ENCODE measurements at places on chromosomes 6 and 20.

DNA sequence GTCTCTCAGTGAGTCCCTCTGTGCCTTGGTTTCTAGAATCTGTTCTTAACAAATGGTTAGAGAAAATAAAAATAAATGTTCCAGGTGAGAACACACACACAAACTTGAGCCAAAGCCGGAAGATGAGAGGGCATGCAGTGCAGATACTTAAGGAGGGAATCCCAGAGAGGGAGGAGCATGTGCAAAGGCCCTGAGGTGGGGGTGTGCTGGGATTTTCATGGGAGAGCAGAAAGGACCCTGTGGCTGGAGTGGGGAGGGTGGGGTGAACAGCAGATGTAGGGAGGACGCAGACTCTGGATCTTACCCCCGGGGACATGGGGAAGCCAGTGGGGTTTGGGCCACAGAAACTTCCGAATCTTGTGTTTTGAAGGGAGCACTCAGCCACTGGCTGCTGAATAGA, 17.5 kb downstream of the TFAP2C start:
- no peak for DNase-seq

GRCh38 chr20:23659989-23660837, 22.5 kb upstream of the CST3 start:
- DNase-seq, result no peak

DNA sequence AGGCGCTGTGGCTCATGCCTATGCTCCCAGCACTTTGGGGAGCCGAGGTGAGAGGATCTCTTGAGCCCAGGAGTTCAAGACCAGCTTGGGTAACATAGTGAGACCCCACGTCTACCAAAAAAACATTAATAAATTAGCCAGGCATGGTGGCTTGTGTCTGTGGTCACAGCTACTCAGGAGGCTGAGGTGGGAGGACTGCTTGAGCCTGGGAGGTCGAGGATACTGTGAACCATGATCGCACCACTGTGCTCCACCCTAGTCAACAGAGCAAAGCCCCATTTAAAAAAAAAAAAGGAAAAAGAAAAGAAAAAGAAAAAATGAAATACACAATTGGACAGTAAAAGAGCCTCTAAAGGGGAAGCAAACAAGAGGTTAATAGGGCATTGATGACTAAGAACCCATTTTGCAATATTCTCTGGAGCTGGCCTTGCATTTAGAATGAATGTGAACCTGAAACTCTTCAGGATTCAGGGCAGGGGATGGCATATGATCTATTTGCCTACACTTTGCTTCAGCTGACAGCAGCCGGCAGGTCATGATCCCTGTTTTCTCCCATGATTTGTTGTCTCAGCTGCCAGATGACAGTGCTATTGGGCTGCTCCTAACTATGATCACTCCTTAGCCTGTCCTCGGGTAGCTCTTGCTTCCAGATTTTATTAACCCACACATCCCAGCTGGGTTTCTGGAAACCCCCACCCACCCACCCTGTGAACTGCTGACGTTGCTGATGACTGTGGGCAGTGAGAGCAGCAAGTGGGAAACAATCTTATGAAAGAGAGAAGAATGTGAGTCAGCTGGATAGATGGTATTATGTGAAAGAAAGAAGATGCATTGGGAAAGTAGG, 83.8 kb upstream of the ELOVL5 start:
- DNase-seq, result no peak

DNA sequence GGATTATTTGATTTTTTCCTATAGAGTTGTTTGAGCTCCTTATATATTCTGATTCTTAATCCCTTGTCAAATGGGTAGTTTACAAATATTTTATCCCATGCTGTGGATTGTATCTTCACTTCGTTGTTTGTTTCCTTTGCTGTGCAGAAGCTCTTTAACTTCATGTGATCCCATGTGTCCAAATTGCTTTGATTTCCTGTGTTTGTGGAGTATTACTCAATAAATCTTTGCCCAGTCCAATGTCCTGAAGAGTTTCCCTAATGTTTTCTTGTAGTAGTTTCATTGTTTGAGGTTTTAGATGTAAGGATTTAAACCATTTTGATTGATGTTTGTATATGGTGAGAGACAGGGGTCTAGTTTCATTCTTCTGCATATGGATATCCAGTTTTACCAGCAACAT, 143.7 kb upstream of the HTR1E start:
- no peak for DNase-seq

DNA sequence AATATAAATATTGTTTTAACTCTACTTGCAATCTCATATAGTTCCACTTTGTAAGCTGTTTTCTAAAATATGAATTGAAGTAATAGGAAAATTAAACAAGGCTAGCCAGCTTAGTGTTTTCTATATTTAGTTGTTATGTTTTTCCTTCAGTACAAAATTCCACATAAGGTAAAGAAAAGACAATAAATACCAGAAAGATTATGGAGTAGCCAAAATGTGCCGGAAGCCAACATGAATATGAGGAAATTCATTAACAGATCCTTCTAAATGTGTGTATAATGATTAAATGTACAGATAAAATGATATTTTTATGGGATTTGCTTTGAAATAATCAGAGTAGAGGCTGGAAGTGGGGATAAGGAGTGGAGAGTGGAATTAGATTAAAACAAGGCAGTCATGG, 52.5 kb upstream of the COL21A1 start:
- no peak for DNase-seq

- no peak for DNase-seq
These were observed 161.3 kb downstream of the GMPR start for GRCh38 chr6:16399695-16400094.

DNA sequence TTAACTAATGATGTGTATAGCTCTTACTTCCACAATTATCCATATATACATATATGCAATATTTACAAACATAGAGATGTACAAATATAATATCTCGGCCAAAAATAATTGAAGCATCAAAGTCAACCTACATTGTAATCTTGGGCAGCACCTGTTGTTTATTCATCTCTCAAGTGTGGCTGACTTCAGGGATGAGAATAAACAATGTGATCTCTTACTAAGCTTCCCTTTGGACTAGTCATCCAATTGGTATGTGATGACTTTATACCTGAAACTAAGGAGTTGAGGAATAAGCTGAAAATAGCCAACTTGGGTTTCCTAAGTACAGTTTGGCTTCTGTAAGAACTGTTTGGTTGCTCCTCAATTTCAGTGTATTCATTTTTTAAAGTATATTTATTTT, 256.6 kb downstream of the KHDC1L start:
- DNase-seq, result no peak

GRCh38 chr6:20870021-20870420, 335.8 kb downstream of the CDKAL1 start:
- DNase-seq, result no peak

DNA sequence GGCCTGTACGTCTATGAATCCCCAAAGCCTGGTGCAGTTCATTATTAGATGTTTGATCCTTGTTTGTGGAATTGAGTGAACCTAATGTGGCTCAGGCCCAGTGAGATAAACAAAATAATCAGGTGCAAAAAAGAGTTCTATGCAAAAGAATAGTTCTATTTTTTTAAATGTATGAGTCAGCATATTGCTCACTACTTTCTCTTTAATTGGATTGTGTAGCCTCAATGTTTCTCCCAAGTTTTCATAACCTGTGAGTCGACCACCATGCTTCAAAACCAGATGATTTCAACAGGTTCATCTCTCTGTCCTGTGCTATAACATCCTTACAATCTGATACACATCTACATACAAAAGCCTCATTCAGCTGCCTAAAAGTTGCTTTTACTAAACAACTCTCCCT, 116.5 kb upstream of the HDAC2 start:
- no peak for DNase-seq

- DNase-seq, result no peak
These were observed 80.3 kb downstream of the JARID2 start for GRCh38 chr6:15326067-15326614.

All from stimulated activated CD4-positive, alpha-beta T cell treated with anti-CD3 and anti-CD28 coated beads, TNF-alpha, amount 100 ng/mL, for 48 hours (primary cell).